Activated CD4-positive, alpha-beta memory T cell treated with anti-CD3 and anti-CD28 coated beads for 36 hours (primary cell): ENCODE measurements at places on chromosomes 3 and 15. TPM values are rescaled to one million over a fixed set of nuclear protein-coding genes. Genes with fewer than 3 reads are reported as not detected.

MORC1 gene
- not detected for total RNA-seq

GRCh38 chr3:16587047-16587680 is 18.1 kb downstream of the DAZL start:
- H3K4me1 ChIP-seq = peaks cover 12% of the 10 kb centered on the region
- H3K27ac ChIP-seq = no peak overlapping the region
- no peak overlapping the region for H3K4me3 ChIP-seq

DNA sequence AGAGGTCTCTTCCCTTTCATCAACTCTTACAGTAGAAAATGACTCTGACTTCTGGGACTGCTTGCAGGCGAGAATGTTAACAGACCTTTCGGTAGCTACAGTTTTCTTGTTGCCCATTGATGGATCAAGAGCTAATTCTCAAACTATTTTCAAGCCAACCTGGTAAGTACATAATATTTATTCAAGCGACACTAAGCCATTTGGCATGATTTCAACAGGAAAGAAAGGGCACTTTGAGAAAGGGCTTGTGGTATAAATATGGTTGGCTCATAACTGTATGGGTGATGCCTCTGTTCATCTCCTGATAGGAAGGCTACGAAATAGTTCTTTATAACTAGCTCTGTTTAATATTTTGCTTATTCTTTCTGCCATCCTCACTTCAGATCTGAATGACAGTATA is 196.2 kb upstream of the CNTN4 start:
- DNase-seq = no peak
- no peaks in the 10 kb centered on the region for H3K4me1 ChIP-seq
- H3K27me3 ChIP-seq = no peaks in the 10 kb centered on the region
- H3K27ac ChIP-seq = no peak overlapping the region

- no peaks in the 10 kb centered on the region for H3K27me3 ChIP-seq
- H3K27ac ChIP-seq = no peak overlapping the region
- no peaks in the 10 kb centered on the region for H3K4me1 ChIP-seq
- H3K36me3 ChIP-seq = no peaks in the 10 kb centered on the region
- H3K4me3 ChIP-seq = no peak overlapping the region
Observed at GRCh38 chr15:32683906-32684584, 33.8 kb upstream of the GREM1 start.
